Stimulated activated CD4-positive, alpha-beta T cell treated with anti-CD3 and anti-CD28 coated beads, Interleukin-1b, Interleukin-23, amount 100 ng/mL, for 1 hour (primary cell): ENCODE measurements at places on chromosomes 6 and 20.

DNA sequence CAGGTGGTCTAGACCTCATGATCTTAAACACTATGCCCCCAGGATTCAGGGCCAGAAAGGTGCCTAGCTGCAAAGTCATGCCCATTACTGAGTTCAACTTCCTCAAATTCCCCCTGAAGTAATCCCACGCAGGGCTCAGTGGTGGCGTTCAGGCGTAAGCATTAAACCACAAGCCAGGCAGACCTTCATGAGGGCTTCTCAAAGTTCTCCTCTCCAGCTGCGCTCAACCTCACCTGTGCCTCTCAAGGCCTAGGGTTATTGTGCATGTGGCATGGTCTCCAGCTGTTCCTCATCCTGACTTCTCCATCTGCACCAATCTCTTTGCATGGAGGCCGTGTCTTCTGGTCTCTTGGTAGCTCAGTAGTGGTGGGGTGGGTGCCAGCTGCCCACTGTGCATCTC, 113.6 kb downstream of the TSHZ2 start:
- no peak for DNase-seq

- no peak for DNase-seq
Observed at GRCh38 chr6:138645976-138646640, 127.5 kb upstream of the CCDC28A start.

- peak; percentile 51 for DNase-seq
Observed at GRCh38 chr6:34243901-34244884, 4.6 kb downstream of the SMIM29 start.

DNA sequence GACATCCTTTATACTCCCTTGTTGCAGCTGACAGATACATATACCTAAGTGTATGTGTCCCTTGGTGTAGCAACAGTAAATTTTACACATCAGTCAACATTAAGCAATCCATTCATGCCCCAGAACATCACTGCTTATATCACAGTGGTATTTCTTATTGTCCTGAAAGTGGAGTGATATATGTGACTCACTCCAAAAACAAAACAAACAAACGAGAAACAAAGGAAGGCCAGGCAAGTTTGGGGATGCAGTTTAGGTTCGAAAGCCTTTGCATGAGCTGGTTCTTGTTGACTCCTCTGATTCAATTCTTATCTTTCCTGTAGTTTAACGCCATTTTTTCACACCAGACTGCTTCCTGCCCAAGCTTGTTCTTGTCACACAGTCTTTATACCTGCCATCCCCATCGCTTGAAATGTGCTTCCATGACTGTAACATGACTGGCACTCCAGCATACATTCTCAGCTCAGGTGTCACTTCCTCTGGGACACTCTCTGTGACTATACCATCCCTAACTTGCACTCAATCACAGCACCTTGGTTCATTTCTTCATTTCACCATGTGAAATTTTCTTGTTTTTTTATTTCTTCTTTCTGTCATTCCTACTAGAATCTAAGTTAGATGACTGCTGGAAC, 125.0 kb upstream of the TSHZ2 start:
- no peak for DNase-seq

GRCh38 chr6:157438611-157439111, 57.7 kb downstream of the ZDHHC14 start:
- no peak for DNase-seq

- DNase-seq = no peak
Observed at GRCh38 chr6:93183531-93183972, 235.8 kb downstream of the EPHA7 start.

DNA sequence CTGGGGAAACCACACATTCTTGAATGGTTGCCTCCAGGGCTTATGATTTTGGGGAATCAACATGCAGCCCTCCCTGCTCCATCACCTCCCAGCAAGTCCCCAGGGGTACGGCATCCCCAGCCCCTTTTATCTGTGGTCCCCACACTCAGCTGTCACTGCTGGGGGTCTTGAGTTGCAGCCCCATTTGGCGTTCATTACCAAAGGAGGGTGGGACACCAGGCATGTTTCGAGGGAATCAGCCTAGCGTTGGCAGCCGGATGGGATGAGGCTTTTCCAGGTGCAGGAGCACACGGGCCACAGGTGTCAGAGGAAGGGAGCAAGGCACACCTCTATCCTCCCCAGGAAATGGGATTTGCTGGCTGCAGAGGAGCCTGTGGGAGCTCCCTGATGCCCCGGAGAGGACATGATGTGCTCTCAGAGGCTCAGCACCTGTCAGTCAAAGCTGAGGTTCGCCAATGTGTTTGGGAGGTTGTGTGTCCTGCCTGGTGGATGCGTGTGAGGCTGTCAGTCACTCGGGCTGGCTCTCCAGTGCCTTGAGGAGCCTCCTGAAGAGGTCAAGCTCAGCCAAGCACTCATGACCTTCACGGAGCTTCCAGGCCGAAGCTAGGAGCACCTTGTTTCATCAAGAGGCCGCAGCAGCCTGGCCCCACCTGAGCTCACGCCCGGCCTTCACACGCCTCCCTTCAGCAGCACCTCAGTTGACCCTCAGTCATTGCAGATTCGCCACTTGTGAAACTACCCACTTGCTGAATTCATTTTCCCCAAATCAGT, 95.0 kb downstream of the ERMARD start:
- no peak for DNase-seq

- DNase-seq = no peak
Observed at GRCh38 chr6:143774347-143774746, 68.8 kb upstream of the LTV1 start.

GRCh38 chr20:11379257-11380011, 538.3 kb upstream of the BTBD3 start:
- no peak for DNase-seq

- no peak for DNase-seq
Observed at GRCh38 chr6:109105681-109106080, 10.4 kb downstream of the CEP57L1 start.

DNA sequence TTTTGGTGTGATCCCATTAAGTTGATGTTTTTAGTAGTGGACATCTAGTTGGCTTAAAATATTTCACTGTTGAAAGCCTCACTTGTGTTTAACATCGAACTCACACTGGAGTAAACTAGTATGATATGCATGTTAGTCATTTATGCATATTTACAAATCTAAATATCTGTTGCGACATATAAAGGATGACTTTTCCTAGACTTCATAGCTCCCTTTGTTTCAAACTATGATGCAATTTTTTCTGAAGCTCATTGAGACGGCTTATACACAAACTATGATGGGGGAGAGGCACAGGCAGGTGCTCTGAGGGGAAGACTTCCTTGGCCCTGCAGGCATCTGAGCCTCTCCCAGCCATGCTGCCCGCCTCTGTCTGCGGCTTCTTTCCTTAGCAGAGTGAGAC, 11.8 kb upstream of the FOXC1 start:
- no peak for DNase-seq

DNA sequence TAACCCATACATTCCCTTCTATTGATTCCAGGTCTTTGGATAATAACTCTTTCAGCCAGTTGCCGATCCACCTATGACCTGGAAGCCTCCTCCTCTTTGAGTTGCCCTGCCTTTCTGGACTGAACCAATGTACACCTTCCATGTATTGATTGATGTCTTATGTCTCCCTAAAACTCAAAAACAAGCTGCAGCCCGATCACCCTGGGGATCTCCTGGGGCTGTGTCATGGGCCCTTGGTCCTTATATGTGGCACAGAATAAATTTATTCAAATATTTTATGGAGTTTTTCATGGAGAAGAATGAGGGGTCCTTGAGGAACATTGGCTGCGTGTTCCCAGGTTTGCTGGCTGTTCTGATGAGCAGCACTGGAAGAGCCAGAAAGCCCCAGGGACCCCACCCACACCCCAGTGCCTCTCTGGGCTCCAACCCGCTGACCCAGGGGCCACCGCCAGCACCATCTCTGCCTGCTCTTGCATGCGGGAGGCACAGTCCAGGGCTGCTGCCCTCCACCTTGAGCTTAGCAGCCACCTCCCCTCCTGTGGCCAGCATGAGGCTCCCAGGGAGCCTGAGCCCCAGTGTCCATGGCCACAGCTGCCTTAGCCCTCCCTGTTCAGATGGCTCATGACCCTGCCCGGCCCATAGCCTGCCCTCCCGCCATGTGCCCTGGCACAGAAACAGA, 36.5 kb upstream of the CST7 start:
- DNase-seq = no peak

DNA sequence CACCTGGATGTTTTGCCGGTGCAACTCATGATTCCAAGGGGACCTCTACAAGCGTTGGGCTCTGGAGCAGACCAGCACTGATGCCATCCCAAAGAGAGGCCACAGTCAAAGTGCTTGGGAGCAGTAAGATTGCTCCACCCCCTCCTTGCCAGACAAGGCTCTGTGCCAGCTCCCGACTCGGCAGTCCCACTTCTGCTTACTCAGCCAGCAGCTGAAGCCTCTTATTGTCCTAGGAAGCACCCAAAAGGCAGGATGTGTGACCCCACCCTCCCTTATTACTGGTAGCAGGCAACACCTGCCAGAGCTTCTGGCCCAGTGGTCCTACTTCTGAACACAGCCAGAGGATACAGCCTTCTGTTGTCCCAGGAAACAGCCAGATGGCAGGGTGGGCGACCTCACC, 614.2 kb downstream of the TENT5A start:
- DNase-seq = no peak

GRCh38 chr6:75884822-75885221, 135.8 kb downstream of the MYO6 start:
- DNase-seq = no peak

- DNase-seq = no peak
Observed at GRCh38 chr6:83974409-83975050, 59.0 kb upstream of the MRAP2 start.

DNA sequence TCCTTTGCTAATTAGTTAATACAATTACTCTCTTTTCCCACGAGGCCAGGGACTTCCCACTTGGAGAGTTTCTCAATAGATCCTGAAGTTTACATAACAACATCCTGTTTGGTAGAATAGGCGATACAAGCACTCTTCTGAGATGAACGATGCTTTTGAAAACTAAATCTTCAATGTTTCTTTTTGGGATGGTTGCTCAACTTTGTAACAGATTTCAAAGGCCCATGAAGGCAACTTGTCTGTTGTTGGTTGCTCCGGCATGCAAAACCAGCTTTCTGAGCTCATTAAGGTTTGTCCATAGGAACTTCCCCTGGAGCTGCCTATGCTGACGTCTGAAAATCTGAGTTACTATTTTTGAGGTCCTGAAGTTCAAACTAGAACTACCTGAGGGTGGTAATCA, 25.9 kb upstream of the ROS1 start:
- no peak for DNase-seq

GRCh38 chr6:139361211-139361610, 13.2 kb downstream of the CITED2 start:
- DNase-seq = no peak

GRCh38 chr20:1331101-1331500, 2.2 kb upstream of the SDCBP2 start:
- DNase-seq = no peak

GRCh38 chr6:124539096-124539495, 423.1 kb upstream of the RNF217 start:
- DNase-seq = no peak

DNA sequence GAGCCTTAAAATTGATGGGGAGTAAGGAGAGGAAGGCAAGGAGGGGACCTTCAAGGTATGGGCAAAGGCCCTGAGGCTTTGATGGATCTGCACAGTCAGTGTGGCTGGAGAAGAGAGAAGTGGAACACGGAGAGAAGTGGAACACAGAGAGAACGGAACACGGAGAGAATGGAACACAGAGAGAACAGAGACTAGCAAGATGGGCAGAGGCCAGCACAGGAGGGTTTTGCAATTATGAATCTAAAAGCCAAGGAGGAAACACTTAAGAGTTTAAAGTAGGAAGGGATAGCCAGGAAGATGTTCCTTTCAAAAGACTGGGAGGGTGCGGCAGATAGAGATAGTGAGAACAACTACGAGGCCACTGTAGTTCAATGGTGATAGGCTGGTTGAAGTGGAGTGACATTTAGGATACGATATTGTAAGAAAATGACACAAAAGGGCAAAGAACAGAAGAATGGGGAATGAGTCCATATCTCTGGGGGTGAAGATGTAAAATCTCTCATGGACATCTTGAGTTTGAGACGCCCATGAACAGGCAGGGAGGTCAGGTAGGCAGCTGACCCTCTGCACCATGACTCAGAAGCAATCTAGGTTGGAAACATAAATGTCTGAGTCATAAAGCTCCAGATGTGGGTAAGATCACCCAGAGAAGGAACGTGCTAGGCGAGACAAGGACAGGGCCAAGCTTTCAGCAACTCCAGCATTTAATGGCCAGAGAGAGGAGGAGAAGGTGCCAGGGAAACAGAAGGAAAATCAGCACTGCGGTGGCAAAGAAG, 25.4 kb downstream of the ZMYND8 start:
- no peak for DNase-seq

DNA sequence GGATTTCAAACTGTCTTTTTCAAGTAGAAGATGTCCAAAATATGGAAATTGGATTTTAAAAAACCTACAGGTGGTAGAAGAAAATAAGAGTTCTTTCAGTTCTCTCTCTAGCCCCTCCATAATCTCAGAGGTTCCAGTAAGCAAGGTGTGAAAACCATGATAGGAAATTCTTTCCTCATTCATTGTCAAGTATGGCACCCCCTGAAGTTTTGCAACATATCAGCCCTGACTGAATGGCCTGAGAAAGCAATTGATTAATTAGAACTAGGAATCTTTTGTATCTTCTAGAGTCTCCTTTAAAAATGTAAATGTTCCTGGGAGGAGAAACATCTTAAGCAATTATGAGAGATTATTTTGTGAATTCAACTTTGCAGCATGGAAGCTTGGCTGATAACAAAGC, 198.7 kb upstream of the STXBP5 start:
- no peak for DNase-seq

- DNase-seq = no peak
Observed at GRCh38 chr6:124066946-124067552, 263.4 kb downstream of the NKAIN2 start.

- DNase-seq = no peak
Observed at GRCh38 chr6:336159-337114, 44.1 kb downstream of the DUSP22 start.

DNA sequence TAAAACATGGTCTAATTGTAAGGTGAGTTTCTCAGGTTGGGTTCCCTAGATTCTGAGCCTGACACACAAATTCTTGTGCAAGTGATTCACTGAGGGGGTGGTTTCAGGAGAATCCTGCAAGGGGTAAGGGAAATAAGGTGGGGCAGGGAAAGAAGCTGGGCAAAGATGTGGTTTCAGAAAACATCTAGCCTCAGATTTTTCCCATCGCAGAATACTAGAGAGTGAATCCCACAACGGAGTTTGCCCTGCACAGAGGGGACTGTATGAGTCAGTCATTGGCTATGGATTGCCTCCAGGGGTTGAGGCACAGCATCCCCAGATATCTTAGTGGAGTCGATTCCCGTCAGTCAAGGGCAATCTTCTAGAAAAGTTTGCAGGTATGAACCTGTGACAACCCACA, 65.2 kb downstream of the PRL start:
- DNase-seq = no peak
